ENCODE measurements at places on chromosomes 7 and 10. TPM values are rescaled to one million over a fixed set of nuclear protein-coding genes. Genes with fewer than 3 reads are reported as not detected.

Gene PSD
- polyA plus RNA-seq, result 4.5 TPM

Gene NPFFR1
- polyA plus RNA-seq, result not detected

Gene CNPY1
- polyA plus RNA-seq, result not detected

Gene ADCY1
- polyA plus RNA-seq, result 0.01 TPM

Gene PRSS2
- polyA plus RNA-seq, result not detected

Gene ORC5
- 30.3 TPM for polyA plus RNA-seq

Gene EGFR
- polyA plus RNA-seq, result not detected

Gene GNGT1
- not detected for polyA plus RNA-seq
